Right lobe of liver (tissue), 6 donors: ENCODE measurements at places on chromosomes 7 and 10. TPM values are rescaled to one million over a fixed set of nuclear protein-coding genes. Genes with fewer than 3 reads are reported as not detected.

DNA sequence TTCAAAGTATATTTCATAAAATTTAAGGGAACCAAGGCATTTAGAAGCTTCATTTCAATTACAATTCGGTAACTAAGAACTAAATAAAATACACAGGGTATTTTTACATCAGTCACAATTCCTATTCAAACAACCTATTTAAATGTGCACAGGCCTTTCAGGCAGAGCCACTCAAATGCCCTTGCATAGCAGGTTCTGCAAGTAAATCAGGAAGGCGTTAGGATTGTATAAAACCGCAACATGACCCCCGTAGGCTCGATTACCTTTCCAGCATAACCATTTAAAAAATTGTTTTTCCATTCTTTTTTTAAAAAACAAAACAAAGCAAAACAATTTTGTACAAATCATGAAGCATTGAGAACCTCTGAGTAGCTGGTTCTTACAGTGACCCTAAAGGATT is 289.9 kb upstream of the SP8 start:
- no peak for DNase-seq

DNA sequence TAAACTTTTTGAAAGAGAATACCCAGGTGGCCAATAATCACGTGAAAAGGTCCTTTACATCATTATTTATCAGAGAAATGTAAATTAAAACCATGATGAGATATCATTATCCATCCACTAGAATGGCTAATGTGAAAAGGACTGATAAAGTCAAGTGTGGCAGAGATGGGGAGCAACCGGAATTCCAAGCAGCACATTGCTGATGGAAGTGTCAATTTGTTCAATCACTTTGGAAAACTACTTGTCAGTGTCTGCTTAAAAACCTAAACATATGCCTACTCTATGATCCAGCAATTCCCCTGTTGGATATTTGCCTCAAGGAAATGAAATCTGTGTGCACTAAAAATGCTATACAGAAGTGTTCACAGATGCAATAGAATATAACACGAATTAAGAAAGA is 465.6 kb downstream of the PLXNA4 start:
- no peak for DNase-seq

Gene ZNF804B
- not detected for total RNA-seq

DNA sequence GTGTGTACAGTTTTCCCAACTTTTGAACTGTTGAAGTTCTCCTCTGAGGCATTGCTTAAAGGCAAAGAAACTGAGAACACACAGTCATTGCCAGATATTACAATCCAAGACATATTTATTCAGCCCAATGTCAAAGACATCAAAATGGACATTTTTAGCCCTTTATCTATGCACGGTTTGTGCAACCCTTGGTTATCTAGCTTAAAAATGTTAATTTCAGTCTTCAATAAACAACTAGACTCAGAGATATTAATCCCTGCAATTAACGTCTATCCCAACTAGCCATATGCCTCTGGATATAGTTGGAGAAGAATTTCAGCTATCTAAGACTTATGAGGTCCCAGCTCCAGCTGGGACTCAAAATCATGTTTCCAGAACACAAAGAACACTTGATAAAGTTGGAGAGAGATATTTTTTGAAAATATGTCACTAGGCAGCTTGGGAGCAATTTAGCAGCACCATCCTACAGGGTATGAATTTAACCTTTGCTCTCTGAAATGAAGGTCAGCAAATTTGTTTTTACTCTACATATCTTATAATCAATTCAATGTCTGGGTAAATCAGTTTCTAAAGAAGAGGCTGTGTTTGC is 357.0 kb downstream of the RNLS start:
- no peak for DNase-seq

Gene TCAF2
- 5.8 TPM for total RNA-seq

- no peak for DNase-seq
Measured at GRCh38 chr7:4748231-4748681, 27.2 kb upstream of the AP5Z1 start.

DNA sequence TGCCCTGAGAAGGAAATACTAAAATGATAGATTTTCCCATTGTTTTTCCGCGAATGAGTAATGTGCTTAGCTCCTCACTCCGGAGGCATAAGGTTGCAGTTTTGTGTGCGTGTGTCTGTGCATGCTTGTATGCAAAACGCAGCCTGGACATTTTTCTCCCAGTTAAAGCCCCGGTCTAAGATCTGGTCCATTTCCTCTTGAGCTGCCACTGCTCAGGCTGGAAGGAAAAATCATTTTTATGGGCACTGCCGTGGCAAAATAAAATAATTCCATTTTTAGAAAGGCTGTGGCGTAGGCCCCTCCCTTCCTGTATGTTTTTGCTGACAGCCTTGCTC is 260.6 kb downstream of the WDR37 start:
- no peak for DNase-seq
